ENCODE measurements at places on chromosomes 13 and 19. TPM values are rescaled to one million over a fixed set of nuclear protein-coding genes. Genes with fewer than 3 reads are reported as not detected.

Gene LILRA2
- total RNA-seq: not detected

Gene ZNF845
- total RNA-seq: 16.0 TPM

GRCh38 chr13:32390484-32390883 is 37.4 kb downstream of the N4BP2L1 start:
- H3K4me3 ChIP-seq: no peak overlapping the region
- H3K4me1 ChIP-seq: peaks cover 14% of the 10 kb centered on the region
- H3K36me3 ChIP-seq: peaks cover 5% of the 10 kb centered on the region
- H3K27ac ChIP-seq: peak overlapping the region; percentile 60

Gene NBEA
- 19.4 TPM for total RNA-seq

GRCh38 chr19:55447421-55448174 is 4.5 kb upstream of the SHISA7 start:
- no peaks in the 10 kb centered on the region for H3K36me3 ChIP-seq
- H3K27ac ChIP-seq: no peak overlapping the region
- peaks cover 23% of the 10 kb centered on the region for H3K27me3 ChIP-seq

DNA sequence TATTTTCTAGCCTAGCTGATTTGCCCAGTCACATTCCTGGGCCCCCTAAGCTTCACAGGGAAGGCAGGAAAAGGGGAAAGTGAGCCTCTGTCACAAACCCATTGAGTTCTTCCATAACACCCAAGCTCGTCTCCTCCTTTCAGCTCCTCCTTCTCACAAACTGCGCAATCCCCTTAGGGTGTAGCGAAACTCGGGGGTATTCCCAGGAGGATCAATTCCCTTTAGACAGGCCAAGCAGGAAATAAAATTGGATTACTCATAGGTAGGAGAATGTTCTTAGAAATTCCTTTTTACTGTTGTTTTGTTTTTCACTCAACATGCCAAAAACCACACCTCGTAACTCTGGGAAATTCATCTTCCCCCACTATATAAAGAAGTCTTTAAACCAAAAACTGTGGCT is 139.3 kb downstream of the IRS2 start:
- H3K36me3 ChIP-seq: no peaks in the 10 kb centered on the region
- no peak for DNase-seq
- no peak overlapping the region for H3K4me3 ChIP-seq
- no peaks in the 10 kb centered on the region for H3K27me3 ChIP-seq
- H3K4me1 ChIP-seq: no peaks in the 10 kb centered on the region

Gene TNNT1
- 108 TPM for total RNA-seq

GRCh38 chr13:102626928-102627327 is 30.1 kb downstream of the TPP2 start:
- DNase-seq: no peak
- H3K27ac ChIP-seq: no peak overlapping the region
- no peak overlapping the region for H3K4me3 ChIP-seq

Gene GPC5
- 0.46 TPM for total RNA-seq

All from WTC11 (cell line).